Caudate nucleus (tissue), 63 donors: ENCODE measurements at places on chromosomes 1 and 21.

DNA sequence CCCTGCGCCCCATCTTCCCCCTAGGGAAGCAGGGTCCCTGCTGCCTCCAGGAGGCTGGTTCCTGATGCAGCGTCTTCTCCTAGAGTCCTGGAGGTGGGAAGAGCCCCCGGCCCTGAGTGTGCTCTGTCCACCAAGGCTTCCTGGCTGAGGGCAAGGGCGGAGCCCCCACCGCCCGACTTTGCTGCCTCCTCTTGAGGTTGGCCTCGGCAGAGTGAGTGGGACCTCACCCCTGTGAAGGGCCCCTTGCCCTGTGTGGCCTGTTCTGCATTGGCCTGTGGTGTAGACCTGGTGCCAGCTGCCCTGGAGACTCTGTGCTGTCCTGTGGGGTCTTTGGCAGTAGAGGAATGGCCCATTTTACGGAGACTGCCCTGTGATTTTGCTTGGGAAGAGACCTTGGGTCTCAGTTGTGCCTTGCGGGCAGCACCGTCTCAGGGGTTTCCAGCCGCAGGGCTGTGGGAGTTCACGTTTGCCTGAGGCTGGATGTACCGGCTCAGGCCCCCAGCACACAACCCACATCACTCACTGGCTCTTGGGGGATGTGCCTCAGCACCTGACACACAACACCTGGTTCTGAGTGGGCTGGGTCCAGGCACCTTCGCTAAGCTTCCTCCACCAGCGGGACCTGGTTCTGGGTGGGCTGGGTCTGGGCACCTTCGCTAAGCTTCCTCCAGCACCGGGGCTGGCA lies 73.6 kb downstream of the SKI start:
- DNase-seq, result no peak

DNA sequence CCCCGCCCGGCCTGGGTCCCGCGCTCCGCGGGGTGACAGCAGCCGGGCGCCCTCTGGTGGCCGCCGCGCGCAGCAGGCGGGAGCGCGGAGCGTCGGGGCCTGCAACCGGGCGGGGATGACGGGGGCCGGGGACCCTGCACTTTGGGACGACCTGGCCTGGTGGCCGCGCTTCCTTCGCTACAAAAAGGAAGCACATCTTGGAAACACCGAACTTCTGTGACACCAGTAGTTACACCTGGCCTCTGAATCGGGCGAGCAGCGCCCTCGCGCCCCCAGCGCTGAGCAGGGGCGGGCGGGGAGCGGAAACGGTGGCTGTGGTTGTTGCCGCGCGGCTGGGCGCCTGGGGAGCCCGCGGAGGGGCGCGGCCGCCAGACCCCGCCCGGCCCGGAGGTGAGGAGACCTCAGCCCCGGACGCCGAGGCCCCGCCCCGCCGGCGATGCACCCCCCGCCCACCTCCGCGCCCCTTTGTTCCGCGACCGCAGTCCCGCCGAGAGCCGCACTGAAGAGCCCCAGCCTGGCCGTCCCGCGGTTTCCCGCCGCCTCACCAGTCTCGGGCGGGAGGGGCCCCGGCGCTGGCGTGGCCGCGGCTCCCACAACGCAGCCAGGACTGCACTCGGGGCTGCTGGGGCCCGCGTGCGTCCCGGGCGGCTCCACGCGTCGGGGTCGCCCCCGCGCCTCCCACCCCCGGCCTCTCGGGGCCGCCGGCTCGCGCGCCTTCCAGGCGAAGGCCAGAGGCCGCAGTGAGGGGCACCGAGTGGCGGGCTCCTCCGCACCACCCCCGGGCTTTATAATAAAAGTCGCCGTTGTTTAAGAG lies 59.3 kb downstream of the H3-3A start:
- no peak for DNase-seq

- DNase-seq, result no peak
Observed at GRCh38 chr1:82179131-82179530, 378.4 kb downstream of the ADGRL2 start.

DNA sequence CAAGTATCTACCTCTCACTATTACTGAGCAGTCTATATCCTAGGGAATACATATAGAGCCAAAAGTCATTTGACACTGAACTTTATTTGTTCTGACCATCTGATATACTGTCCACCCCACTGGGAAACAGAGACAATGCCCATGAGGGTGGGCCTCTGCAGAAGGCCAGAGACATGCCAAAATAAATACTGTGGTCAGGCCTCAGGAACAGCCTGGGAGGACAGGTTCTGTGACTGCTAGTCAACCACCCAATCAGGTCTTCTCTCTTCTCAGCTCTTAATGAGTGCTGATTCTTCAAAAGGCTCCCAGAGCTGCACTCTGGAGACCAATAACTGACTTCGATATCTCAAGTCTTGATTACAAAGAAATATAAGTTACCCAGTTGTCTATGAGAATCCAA lies 5.5 kb upstream of the ANKRD35 start:
- no peak for DNase-seq

- no peak for DNase-seq
Observed at GRCh38 chr21:29085106-29085752, 11.8 kb upstream of the CCT8 start.

DNA sequence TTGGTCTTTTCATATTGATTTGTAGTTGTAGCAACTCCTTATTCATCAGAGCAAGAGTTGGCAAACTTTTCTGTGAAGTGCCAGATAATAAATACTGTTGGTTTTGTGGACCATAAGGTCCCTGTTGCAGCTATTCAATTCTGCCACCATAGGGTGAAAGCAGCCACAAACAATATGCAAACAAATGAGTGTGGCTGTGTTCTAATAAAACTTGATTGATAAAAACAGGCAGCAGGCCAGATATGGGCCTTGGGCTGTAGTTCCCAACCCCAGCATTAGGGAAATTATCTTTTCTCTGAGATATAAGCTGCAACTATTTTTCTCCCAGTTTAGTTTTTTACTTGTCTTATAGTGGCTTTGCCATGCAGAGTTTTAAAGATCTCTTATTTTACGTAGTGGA lies 469.2 kb downstream of the SMYD3 start:
- no peak for DNase-seq

DNA sequence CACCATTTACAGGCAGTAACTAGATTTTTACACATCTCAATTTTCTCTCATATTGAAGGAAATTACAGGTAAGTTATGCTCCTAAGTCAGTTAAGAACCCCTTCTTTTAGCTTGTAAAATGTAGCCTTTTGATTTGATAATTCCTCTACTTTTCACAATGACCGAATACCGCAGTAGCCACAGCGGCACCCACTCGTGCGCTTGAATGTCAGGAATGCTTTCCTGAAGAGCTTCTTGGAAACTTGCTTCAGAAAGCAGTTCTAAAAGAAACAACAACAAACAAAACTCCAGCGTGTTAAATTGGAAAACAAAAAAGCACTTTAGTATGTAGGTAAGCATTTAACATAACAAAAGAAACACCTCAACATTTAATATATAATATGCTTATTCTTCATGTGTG lies 9.9 kb upstream of the DNTTIP2 start:
- no peak for DNase-seq

DNA sequence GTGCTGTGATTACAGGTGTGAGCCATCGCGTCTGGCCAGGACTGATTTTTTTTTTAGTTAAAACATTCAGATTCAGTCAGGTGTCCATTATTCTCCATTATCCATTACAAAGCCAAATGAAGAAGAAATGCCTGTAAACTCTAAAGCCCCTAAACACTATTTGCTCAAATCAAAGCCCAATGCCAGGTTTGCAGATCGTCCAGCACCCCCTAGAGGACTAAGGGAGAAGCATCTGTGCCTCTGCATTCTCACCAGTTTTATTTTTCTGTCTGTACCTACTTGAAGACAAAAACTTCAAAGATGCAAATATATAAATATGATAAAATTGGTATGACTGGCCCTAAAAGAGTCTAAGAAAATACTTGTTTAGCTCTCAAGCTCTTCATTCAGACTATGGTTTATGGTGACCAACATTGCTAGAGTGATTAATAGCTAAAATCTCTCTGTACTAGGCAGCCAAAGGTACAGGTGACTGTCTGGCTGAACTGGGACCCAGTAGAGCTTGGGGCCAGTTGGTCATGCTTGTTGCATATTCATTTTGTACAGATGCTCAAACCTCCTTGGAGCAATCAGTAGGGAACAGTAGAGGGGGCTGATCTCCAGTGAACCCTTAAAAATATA lies 138.4 kb downstream of the SYT2 start:
- no peak for DNase-seq

DNA sequence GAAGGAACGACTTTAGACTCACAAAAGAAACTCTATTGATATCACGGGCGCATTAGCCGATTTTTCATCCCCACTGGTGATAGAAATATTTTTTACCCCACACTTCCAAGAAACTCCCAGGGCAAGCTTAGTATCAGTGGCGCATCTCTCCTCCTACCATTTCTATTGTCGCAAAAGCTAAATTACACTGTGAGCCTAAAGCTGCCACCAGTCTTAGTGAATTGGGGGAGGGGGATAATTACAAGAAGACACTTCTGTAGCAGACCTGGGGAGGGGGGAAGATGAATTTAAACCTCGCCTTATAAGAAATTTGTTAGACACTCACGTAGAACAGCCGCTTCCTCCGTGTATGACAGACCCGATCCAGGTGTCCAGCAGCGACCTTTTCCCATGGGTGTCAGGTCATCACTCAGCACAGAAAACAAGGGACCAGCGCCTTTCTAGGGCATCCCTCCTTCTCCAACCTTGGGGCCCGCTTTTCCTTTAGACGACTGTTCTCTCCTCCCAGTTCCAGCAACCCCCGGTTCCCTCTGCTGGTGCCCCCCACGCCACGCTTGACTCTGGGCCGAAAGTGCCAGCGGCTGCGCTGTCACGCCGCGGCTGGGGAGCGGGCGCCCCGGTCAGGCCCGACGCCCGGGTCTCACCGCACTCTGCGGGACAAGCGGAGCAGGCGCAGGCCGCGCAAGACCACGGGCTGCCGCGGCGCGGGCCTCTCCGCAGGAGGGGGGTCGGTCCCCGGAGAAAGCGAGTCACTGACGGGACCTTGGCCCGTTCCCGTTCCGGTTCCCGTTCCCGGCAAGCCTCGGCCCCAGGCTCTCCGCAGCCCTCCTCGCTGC lies 821 bp downstream of the PHC2 start:
- DNase-seq, result peak; percentile 51

- peak; percentile 66 for DNase-seq
Observed at GRCh38 chr1:152111515-152111968, 3.7 kb downstream of the TCHH start.

- no peak for DNase-seq
Observed at GRCh38 chr1:41318135-41318534, 43.1 kb upstream of the FOXO6 start.
